ENCODE measurements at places on chromosomes 12 and 14. TPM values are rescaled to one million over a fixed set of nuclear protein-coding genes. Genes with fewer than 3 reads are reported as not detected.

Gene OTUB2
- total RNA-seq, result 2.6 TPM

Gene PIANP
- not detected for total RNA-seq

Gene TAS2R9
- total RNA-seq, result not detected

Gene CFAP54
- 4.2 TPM for total RNA-seq

Gene TAS2R46
- total RNA-seq, result 0.73 TPM

Gene SDR9C7
- not detected for total RNA-seq

Gene ERP27
- total RNA-seq, result 0.73 TPM

Gene CLEC1A
- total RNA-seq, result 21.0 TPM

Gene KCNC2
- not detected for total RNA-seq

Gene BBOF1
- total RNA-seq, result 0.73 TPM

Gene GZMB
- total RNA-seq, result not detected

Gene SPX
- total RNA-seq, result not detected

Gene TMEM253
- not detected for total RNA-seq

Gene PRIMA1
- total RNA-seq, result not detected

Gene IFNG-AS1
- total RNA-seq, result not detected
